Stimulated activated CD4-positive, alpha-beta T cell treated with anti-CD3 and anti-CD28 coated beads, Interleukin-12 subunit alpha, Interleukin-12 subunit beta, amount 100 ng/mL, for 4 hours (primary cell): ENCODE measurements at places on chromosomes 13 and 19.

DNA sequence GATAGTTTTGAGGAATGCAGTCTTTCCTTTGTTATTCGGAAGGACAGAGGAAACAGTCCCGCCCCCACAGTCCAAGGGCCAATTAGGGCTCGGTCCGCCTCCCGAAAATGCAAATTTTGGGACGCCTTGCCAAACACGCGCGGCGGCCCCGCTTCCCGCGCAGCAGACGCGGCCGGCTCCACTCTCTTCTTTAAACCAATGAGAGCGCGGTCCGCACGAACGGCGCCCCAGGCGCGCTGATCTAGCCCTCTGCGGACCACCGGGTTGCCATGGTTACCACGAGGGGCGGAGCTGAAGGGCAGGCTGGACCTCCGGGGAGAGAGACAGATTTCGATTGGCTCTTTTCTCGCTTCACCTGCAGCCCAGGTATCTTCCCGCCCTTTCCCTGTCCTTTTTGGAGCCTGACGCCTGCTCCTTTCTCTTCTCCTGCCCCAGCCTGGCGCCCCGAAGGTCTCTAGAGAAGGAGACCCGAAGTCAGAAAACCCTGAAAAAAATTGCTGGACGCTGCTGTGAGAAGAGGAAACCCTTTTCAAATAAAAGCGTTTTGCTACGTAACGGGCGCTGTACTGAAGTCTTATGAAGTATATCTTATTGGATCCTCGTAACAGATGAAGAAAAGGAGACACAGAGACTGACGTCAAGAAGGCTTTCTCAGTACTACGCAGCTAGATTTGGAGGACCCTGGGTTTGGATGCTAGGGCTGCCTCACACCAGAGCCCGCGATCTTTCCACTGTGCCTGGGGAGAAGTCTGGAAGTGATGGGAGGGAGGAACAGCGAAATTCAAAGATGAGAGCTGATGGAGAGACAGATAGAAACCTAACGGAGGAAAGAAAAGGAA is 2.0 kb downstream of the PTH2 start:
- DNase-seq = peak; percentile 18

DNA sequence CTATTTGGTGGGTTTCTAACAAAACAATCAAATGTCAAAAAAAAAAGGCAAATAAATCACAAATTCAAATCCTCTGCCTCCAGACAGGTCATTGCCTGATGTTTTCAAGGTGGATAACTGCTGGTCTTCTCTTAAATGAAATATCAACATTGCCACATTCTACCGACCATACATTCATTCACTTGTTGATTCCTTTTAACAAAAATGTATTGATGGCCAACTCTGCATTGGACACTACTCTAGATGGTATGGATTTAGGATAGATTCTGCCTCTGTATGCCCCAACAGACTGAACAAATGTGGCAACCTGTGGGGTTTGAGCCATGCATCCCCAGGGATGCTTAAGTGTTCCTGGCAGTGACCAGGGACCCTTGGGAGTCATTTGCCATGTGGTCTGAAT is 87.6 kb upstream of the STK24 start:
- DNase-seq = no peak

- DNase-seq = no peak
Measured at GRCh38 chr19:51712461-51713081, 11.2 kb downstream of the HAS1 start.

GRCh38 chr13:70188567-70188966 is 80.3 kb upstream of the KLHL1 start:
- no peak for DNase-seq

- no peak for DNase-seq
Measured at GRCh38 chr13:61144834-61145593, 270.6 kb downstream of the PCDH20 start.

DNA sequence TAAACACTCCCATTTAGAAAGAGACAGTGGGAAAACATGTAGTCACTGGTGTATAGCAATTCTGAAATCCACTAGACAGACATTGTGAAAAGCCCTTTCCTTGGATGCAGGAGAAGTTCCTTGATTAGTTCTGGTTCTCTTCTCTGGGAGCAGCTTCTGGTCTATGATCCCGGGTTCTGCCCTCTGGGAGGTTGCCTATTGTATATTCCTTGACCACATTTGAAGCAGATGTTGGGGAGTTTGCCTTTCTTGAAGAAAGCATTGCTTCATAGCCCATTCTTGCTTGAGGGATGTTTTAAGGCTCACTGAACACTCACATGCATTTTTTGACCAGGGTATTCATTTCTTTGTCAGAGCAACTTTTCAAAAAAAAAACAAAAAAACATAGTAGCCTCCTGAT is 211.9 kb downstream of the NDFIP2 start:
- DNase-seq = no peak
